ENCODE measurements at places on chromosomes 11 and 22.

DNA sequence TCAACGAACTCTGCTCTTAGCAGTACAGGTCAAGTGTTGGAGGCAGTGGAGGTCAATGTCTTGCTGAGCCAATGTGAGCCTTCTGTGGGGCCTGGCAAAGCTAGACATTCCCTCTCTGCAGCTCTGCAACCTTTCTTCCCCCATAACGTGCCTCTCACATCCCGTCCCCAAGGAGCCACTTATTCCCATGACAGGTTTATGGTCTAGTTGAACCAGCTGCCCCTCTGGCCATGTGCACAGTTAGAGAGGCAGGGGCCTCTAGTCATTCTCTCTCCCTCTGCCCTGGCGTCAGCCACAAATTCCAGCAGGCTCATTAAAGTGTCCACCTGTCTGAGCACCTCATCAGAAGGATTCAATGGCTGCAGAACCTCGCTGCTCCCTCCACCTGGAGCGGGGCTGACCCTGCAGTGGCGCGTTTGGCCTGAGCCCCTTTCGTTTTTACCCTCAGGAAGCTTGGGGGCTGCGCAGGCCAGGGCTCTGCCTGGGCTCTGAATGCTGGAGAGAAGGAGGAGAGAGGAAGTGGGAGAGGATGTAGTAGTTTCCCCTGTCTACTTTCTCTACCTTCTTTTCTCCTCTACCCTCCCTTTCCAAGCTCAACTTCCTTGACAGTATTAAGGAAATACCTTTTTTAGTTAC is 302.1 kb upstream of the B3GAT1 start:
- no peak for DNase-seq

DNA sequence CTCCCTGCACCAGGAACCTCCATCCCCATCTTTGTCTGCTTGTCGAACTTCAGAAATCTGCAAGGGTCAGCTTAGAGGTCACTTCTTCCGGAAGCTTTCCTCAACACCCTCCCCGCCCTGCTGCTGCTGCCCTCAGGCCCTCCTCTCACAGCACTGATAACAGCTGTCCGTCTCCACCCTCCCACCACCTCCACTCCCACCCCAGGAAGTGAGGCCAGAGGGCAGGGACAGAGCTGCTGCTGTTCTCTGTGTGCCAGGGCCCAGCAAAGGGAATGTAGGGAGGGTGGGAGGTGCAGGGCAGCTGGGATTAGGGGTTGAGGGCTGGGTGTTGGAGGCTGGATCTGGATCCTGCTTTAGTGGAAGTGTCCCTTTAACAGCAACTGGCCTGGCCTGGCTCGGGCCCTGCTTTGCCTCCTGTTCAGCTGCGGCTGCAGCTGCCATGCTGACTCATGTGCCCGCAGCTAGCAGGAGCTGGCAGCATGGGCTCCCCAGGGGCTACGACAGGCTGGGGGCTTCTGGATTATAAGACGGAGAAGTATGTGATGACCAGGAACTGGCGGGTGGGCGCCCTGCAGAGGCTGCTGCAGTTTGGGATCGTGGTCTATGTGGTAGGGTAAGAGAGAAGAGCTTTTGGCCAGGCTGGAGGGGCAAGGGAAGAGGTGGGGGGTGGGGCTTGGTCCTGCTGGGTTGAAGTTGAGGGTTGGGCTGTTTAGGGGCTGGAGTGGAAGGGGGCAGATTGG is at the start of gene P2RX6:
Gene P2RX6 (plus strand): TSS at position 440 of the 740 bp plus-strand sequence. CDS start 10 bp downstream, at position 450.
- peak; percentile 90 for DNase-seq

DNA sequence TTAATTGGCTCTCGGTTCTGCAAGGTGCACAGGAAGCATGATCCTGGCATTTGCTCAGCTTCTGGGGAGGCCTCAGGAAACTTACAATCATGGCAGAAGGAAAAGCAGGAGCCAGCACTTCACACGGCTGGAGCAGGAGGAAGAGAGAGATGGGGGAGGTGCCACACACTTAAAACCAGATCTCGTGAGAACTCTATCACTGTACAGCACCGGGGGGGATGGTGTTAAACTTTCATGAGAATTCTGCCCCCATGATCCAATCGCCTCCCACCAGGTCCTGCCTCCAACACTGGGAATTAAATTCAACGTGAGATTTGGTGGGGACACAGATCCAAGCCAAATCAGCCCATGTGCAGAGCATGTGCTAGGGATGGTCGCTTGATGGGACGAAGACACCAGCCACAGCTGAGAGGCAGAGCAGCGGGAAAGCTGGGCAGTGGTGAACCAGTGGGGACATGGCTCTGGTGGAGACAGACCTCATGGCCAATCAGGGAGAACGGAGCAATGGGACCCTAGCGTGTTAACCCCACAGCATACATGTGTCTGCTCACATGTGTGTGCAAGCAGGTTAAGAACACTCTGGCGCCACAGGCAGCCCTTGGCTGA is 6.2 kb downstream of the TANGO2 start:
- no peak for DNase-seq

DNA sequence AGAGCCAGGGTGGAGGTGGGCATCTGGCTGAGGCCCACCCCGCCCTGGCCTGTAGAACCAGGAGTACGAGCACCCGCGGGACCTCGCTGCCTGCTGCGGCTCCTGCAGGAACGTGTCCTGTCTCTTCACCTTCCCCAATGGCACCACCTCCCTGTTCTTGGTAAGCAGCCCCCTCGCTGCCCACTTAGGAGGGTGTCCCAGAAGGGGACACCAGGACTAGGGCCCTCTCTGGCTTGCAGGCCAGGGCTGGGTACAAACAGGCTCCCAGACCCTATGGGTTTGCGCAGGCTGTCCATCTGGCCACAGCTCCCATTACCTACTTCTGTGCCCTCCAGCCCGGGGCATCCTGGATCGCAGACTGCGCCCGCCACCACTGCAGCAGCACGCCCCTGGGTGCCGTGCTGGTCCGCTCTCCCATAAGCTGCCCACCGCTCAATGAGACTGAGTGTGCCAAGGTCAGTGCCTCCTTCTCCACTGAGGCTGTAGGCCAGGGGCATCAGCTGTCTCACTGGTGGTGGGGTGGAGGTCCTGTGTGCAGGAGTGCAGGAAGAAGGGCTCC is 77.5 kb upstream of the MYOD1 start:
- DNase-seq: no peak

GRCh38 chr11:124586238-124586860 is 16.6 kb downstream of the OR8A1 start:
- DNase-seq: peak; percentile 49

DNA sequence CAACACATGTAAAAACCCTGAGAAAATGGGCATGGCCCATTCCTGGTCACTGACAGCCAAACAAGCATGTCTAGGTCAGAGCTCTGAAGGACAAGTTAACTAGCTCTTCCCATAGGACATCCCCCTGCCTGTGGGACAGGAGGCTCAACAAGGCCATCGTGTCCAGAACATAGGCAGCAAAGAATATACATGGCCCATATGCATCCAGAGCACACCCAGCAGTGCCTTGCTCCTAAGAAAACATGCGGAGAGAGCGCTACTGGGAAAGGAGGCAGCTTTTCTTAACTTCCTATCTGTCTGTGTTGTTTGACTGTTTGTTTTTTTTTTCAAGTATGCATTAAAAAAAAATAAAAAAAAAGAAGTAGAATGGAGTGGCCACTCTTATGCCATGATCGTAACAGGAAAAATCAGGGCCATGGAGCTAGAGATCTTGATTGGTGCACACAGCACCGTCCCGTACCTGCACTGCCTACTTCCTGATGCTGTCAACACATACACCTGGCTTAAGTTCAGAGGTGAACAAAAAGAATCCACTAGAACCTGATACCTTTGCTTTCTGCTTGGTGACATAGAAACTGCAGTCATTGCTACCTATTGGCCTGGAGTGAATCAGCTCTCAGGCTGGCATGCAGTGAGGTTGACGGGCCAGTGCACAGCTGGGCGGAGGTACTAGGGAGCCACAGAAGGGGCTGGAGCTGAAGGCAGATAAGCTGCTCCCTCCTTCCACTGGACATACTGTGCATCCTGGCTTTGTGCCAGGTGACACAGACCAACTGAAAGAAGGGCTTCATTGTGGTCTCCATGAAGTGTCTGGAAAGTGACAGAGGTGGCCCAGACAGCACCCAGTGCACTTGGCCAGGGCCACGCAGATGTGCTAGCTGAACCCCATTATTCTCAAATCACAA is 11.9 kb downstream of the UFD1 start:
- DNase-seq: no peak

- peak; percentile 12 for DNase-seq
Measured at GRCh38 chr11:10693509-10694081, at the start of gene IRAG1. Gene IRAG1 (minus strand): TSS chr11:10693755. CDS start chr11:10693602, 153 bp downstream.

- DNase-seq: no peak
Measured at GRCh38 chr22:39491696-39492095, 10.4 kb upstream of the MIEF1 start.

DNA sequence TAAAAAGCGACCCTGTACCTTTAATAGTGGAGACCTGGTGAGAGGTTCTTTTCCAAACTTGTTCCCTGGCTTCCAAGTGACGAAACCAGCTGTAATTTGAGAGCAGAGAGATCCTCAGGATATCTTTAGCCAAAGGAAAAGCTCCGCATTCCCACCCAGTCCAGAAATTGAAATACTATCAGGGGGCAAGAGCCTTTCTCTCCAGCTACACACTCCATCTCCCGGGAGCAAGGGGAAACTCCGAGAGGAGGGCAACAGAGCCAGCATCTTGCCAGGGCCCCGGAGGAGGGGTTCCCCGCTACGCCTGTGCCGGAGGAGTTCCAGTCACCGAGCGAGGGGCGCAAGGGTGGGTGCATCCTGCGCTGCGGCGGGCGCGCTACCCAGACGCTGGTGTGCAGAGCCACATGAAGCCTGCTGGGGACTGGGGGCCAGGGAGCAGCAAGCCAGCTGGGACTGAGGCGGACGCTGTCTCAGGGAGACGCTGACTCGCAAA is at the start of gene FIBIN:
Gene FIBIN (plus strand): TSS at position 148 of the 493 bp plus-strand sequence. CDS start 415 bp downstream, outside the sequence.
- peak; percentile 43 for DNase-seq

DNA sequence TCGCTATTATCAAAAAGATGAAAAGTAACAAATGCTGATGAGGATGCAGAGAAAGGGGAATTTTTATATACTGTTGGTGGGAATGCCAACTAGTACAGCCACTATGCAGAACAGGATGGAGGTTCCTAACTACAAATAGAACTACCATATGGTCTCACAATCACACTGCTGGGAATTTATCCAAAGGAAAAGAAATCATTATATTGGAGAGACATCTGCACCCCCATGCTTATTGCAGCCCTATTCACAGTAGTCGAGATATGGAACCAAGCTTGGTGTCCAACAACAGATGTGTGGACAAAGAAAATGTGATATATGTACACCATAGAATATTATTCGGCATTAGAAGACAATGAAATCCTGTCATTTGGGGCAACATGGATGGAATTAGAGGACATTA is 19.6 kb upstream of the POU2AF2 start:
- DNase-seq: no peak

GRCh38 chr11:34267013-34267412 is 90.8 kb downstream of the ABTB2 start:
- no peak for DNase-seq

DNA sequence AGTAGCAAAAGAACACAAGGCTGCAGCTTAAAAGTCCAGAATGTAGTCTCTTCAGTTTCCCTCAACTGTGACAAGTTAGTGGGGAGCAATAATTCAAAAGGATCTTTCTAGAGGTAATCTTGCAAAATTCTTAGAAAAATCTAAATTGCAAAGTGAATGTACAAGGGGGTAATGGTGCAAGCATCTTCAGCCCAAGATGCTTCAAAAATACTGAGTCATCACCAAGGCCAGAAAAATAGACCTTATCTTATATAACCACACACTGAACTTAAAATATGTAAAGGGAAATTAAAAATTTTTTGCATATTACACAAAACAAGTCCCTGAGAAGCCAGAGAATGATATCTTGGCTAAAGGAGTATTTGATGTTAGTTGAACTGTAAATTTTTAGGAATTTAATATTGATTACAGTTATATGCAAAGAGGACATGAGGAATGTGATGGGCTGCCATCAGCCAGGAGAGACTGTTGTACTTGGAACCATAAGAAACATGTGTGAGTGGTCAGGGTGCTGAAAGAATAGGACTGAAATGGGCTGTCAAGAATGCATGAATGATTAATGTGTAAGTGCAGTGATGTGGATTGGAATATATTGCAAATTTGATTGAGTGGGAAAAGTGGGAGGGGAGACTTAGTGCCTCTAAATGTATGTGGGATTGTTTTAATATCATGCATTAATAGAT is 85.7 kb upstream of the LIN7C start:
- peak; percentile 70 for DNase-seq

DNA sequence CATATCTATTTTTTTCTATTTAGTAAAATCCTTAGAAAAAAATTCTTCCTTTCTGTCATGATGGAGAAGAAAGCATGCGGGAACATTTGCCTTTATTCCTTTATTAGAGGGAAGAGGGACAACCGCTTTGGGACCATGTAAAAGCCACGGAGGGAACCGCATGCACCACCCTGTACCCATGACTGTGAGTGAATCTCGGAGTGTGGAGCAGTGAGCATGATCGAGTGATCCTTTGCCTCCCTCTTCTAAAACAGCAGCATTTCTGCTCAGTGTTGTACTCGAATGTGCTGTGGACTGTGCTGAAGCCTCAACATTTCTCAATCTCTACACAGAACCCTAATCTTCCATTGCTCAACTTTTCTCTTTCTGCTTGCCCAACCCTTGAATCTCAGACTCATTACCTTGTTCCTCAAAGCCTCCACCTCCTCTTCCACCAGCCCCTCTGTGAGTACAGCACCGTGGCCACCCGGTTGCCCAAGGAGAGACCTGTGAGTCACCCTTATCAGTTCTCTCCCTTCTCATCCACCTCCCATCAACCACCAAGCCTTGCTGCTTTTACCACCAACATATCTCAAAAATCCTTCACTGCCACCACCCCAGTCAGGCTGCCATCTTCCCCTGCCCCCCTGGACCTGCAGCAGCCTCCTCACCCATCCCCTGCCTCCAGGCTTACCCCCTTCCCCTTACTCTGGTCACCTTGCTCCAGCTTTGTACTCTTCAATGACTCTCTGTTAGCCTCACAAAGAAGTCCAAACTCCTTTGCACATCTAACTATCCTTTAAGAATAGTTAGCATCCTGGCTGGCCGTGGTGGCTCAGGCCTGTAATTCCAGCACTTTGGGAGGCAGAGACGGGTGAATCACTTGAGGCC is 103.1 kb downstream of the NAT10 start:
- DNase-seq: peak; percentile 99
